Fibroblast of upper back skin (primary cell): ENCODE measurements at places on chromosomes 4 and X.
A peak's percentile ranks its signal among the peaks of the same experiment; 100 is the strongest.

GRCh38 chr4:61220556-61220955 lies 20.4 kb downstream of the ADGRL3 start:
- no peak for DNase-seq

DNA sequence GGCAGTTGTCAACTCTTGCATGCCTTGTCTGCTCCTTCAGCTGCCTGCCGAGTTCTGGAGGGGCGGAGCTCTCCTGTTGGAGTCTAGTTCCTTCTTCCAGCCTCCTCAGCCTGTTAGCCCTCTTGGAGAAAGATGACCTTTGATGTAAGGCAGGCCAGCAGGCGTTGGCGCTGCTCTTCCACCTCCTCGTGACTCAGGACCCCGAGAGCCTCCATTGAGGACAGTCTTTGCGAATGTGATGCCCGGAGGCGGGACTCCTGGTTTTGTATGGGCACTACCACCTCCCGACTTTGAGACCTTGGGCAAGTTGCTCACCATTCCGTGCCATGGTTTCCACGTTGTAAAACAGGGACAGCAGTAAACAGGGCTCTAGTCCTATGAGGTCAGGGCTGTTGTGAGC lies 108.3 kb downstream of the TENM3 start:
- DNase-seq, result no peak

- peak; percentile 50 for DNase-seq
These were observed 111.2 kb upstream of the PLS3 start for GRCh38 chrX:115449742-115450141.

DNA sequence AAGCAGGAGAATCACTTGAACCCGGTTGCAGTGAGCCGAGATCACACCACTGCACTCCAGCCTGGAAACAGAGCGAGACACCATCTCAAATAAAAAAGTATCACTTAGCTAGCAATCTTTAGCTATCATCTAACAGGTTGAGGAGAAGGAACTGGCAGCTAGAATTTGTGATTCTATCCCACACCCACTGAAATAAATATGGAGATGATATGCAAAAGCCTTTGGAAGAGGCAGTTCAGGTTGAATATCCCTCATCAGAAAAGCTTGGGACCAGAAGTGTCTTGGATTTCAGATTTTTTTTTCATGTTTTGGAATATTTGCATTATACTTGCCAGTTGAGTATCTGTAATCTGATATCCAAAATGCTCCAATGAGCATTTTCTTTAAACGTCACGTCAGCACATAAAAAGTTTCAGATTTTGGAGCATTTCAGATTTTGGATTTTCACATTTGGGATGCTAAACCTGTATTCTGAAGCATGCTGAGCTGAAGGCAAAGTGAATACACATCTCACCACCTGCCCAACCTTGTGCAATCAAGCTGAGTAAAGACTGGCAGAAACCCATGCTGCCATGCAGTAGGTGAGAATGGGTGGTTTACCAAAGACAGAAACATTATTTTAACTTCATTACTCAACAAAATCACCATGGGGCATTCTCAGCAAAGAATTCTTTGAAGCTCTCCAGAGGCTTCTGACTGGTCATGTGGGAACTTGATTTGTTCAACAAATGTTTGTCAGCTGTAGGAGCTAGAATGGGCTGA lies 159.3 kb downstream of the SH3KBP1 start:
- DNase-seq, result no peak

DNA sequence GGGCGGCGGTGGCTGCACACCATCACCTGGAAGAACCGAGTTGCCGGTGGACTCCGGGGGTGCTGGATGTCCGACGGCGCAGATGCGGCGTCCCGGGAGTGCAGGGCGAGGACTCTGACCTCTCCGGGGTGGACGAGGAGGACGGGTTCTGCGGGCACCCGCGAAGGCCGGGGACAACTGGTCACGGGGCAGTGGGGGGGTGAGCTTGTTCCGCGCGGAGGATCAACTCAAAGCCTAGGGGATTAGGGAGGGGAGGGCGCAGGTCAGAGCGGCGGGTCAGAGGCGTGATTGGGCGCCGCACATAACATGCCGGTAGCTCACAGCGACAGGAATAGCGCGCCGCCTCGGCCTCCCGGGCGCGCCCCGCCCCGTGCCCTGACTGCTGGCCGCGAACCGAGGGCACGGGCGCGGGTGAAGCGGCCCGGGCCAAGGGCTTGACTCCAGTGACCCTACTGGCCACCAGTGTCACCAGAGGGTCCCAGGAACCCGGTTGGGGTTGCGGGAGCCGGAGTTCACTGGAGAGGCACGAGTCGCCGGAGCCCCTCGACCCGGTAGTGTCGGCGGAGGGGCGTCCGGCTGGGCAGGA lies at the start of gene KLHL34:
TSS of gene KLHL34 (minus strand) at position 179 of the 586 bp plus-strand sequence. CDS start 542 bp downstream, outside the sequence.
- no peak for DNase-seq

DNA sequence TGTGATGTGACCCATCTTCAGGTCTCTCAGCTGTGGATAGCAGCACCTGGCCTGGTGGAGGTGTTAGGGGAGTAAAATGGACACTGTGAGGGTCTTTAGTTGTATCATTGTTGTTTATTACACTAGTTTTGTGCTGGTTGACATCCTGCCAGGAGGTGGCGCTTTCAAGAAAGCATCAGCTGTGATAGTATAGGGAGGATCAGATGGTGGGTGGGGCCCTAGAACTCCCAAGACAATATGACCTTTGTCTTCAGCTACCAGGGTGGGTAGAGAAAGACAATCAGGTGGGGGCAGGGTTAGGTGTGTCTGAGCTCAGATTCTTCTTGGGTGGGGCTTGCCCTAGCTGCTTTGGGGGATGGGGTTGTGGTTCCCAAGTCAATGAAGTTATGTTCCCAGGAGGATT lies 162.8 kb downstream of the PPP1R2C start:
- no peak for DNase-seq

GRCh38 chr4:175973027-175973923 lies 92.4 kb upstream of the WDR17 start:
- no peak for DNase-seq

GRCh38 chr4:87662871-87663270 lies 12.8 kb downstream of the DMP1 start:
- no peak for DNase-seq

DNA sequence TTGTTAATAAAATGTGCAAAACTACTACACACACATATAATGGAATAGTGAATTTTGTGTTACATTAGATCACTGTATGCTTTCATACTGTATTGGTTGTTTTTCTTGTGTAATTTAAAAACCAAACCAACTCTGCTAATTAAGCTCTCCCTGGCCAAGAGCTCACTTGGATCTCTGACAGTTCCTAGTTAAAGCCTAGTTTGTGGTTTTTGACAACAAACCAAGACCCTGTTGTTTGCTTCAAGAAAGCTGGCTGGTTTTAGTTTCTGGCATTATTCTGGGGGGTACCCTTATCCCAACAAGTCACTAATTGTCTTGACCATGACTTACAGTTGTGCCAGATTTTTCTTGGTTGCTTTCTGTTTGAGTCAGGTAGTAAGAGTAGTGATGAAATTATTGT lies 121.4 kb upstream of the CXorf66 start:
- DNase-seq, result no peak

DNA sequence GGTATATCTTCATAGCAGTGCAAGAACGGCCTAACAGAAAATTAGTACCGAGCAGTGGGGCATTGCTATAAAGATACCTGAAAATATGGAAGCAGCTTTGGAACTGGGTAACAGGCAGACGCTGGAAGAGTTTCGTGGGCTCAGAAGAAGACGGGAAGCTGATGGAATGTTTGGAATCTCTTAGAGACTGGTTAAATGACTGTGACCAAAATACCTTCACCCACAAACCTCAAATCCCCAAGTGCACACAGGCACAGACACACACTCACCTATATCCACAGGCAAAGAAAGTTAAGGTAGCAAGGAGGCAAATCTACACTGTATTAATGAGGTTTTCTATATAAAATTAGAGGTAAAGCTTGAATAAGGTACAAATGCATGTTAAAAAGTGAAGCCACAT lies 14.6 kb upstream of the SPRY1 start:
- DNase-seq, result peak; percentile 32

- no peak for DNase-seq
These were observed 3.2 kb upstream of the XKRX start for GRCh38 chrX:100931925-100932285.

GRCh38 chrX:13835825-13836224 lies 18.9 kb upstream of the GPM6B start:
- no peak for DNase-seq

GRCh38 chrX:26414534-26414933 lies 198.6 kb downstream of the MAGEB5 start:
- DNase-seq, result no peak

DNA sequence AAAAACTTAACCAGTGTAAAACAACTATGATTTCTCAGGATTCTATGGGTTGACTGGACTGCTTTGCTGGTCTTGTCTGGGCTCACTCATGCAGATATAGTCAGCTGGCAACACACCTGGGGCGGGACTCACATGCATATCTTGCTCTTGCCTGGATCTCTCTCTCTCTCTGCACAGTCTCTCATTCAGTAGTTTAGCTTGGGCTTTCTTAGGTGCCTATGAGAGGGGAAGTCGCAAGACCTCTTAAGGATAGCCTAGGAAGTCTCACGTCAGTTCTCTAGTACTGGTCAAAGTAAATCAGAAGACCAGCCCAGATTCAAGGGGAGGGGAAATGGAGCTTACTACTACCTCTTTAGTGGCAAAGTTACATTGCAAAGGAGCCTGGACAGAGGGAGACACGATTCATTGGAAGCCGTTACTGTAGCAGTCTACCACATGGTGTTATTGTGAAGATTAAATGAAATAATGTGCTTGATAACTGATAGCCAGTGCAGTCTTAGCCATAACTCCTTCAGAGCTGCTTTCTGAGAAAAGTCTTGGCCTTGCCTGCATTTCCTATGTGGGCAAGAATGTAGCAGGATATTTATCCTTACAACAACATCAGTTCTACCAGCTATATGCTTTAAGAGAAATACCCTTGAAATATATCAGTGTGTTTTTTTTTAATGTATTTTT lies 2.1 kb downstream of the COPS4 start:
- no peak for DNase-seq

- no peak for DNase-seq
These were observed 30.5 kb upstream of the RBPJ start for GRCh38 chr4:26290321-26290720.

DNA sequence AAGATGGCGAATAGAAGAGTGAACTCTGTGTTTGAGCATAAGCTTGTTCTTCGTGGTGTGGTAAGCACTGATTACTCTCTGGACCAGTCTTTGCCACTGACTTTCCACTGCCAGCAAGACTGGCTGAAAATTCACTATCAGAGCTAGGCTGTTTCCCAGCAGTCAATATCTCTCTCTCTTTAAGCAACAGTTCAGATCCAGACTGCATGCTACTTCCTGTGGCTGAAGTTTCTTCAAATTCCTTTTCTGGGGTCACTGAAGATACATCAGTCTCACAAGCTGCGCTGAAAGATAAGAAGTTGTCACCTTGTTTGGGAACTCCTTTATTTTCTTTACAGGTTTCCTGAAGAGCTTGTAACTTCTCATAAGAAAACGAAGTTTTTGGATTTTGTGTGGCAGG lies 54.0 kb upstream of the FAM120C start:
- DNase-seq, result no peak

DNA sequence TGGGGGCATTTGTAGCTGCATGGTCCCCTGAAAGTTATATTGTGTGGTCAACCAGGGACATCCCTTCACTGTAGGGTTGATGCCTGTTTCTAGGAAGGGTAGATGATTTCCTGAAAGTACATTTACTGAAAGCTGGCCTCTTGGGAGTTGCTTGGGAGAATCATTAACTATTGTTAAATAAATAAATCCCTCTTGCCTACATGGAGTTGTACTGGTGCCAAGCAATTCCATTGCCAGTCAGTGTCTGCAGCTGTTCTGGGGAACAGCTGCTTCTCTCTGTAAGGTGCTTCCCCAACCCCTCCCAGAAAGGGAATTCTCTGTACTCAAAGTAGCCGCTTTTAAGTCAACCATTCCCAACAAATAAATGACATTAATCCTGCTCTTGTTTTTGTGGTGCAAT lies 51.1 kb downstream of the C4orf51 start:
- peak; percentile 72 for DNase-seq

DNA sequence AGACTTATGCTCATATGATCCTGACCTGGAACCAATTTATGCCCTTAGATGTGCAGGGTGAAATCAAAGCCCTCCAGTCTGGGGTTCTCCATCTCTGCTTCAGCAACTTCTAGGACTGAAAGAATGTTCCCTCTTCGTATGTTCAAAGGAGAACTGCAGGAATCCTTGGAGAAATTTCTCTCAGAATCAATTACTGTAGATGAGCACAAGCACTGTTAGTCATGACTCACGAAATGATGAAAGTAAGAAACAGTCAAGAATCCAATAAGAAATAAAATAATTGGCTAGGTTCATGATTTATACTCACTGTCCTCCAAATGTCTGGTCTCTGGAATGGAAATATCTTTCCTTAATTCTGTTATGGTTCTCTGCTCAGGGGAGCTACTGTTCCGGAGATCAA lies 348.2 kb downstream of the PDGFC start:
- peak; percentile 59 for DNase-seq

DNA sequence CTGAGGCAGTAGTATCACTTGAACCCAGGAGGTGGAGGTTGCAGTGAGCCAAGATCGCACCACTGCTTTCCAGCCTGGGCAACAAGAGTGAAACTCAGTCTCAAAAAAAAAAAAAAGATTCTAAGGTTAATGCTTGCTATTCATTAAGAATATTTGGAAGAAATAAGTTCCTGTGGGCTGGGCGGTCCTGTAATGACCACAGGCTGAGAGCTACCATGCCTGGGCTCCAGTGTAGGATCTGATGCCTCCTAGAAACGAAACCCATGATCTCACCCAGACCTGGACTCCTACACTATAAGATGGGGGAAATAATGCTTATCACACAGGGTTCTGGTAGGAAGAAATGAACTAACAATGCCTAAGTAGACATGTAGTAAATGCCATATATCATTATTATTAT lies 17.8 kb downstream of the TMEM192 start:
- no peak for DNase-seq

GRCh38 chr4:152014280-152014679 lies 253.5 kb upstream of the GATB start:
- no peak for DNase-seq

DNA sequence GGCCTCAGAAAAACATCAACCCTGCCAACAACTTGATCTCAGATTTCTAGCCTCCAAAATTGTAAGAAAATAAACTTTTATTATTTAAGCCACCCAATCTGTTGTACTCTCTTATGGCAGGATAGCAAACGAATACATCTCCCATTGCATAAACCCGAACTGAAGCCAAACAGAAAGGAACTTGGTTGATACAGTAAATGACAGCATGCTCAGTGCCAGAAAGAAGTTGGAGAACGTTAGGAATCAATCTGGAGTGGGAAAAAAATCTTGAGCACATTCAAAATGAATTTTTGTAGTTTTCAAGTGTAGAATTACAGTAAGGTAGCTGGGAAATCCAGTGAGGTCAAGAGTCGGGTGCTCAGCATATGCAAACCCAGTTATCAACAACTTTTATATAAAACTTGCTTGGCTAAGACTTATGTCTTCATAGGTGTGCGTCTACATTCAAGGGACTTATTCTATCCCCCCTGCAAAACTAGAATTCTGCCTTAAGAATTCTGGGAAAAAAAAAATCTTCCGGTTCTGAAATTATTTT lies 157.5 kb upstream of the ANKRD50 start:
- DNase-seq, result no peak

GRCh38 chr4:27327421-27328181 lies 467.0 kb downstream of the STIM2 start:
- no peak for DNase-seq
